ENCODE measurements at places on chromosomes 3 and 15. TPM values are rescaled to one million over a fixed set of nuclear protein-coding genes. Genes with fewer than 3 reads are reported as not detected.

GRCh38 chr3:37910671-37911400 is 49.2 kb downstream of the CTDSPL start:
- no peak for DNase-seq

KNG1 gene
- total RNA-seq, result not detected

DNA sequence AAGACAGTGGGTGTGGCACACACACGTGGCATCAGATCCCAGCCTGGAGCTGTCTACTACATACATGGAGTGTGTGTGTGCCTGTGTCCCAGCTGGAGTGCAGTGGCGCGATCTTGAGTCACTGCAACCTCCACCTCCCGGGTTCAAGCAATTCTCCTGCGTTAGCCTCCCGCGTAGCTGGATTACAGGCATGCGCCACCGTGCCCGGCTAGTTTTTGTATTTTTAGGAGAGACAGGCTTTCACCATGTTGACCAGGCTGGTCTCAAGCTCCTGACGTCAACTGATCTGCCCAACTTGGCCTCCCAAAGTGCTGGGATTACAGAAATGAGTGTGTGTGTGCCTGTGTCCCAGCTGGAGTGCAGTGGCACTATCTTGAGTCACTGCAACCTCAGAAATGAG is 108.8 kb downstream of the IL12A start:
- no peak for DNase-seq

DNA sequence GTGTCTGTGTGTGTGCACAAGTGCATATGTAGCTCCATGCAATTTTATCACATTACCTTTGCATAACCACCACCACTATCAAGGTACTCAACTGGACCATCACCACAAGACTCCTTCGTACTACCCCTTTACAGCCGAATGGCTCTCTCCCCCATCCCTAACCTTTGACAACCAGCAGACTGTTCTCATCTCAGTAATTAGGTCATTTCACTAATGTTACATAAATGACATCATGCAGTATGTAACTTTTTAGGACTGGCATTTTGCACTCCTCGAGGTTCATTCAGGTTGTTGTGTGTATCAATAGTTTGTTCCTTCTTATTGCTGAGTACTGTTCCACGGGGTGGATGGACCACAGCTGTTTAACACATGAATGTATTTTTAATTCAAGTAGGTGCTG is 121.8 kb upstream of the SLC6A11 start:
- DNase-seq, result no peak

- no peak for DNase-seq
Measured at GRCh38 chr15:38740206-38740605, 175.6 kb upstream of the RASGRP1 start.

CEMIP gene
- 0.87 TPM for total RNA-seq

- no peak for DNase-seq
Measured at GRCh38 chr15:25170781-25171110, 216.0 kb downstream of the SNRPN start.

DNA sequence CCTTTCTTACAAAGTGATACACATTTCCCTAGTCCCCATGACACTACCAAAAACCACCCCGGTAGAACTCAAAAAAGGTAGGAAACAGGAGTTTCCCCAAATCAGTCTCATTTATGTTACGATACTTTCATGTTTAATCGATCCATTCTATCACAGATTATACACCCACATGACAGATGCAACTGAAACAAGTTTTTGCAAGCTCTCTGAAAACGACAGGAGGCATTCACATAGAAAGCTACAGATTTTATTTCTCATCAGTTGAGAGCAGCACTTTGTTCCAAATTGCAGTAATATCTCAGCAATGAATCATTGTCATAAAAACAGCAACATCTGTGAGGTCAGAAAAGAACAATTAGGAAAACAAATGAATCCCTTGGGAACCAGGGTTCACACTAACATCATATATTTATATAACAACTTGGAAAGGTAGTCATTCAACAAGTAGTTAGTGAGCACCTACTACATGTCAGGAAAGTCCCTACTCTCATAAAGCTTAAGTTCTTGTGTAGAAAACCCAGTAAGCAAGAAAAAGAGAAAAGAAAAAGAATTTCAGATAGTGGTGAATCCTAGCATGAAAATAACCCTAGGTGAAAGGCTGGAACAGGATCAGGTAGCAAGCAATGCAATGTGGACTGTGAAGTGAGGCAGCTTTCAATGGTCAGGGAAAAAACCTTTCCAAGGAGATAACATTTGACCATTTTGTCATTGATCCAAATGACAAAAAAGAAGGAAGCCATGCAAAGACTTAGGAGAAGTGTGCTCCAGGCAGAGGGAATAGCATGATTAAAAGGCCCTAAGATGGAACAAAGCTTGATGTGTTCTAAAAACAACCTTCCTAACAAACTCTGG is 8.3 kb downstream of the PLD1 start:
- DNase-seq, result peak; percentile 68

DNA sequence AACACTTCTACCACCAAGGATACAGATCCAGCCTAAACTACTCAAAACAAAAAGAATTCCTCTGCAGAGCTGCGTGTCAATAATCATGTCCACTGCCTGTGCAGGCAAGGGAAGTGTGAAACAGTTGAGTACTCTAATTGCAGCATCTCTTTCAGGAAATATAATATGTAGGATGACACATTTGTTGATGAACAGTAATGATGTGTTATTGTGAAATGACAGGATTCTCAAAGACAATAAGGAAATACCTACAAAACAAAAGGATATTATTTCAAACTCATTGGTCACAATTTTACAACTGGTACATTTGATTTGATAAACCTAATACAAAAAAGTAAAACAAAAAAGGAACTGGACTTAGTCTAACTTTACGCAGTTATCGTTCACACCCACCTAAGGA is 4.4 kb downstream of the SPG11 start:
- DNase-seq, result no peak

GRCh38 chr15:57468486-57468885 is 92.2 kb downstream of the CGNL1 start:
- DNase-seq, result no peak

CAPN3 gene
- total RNA-seq, result 1.6 TPM

DNA sequence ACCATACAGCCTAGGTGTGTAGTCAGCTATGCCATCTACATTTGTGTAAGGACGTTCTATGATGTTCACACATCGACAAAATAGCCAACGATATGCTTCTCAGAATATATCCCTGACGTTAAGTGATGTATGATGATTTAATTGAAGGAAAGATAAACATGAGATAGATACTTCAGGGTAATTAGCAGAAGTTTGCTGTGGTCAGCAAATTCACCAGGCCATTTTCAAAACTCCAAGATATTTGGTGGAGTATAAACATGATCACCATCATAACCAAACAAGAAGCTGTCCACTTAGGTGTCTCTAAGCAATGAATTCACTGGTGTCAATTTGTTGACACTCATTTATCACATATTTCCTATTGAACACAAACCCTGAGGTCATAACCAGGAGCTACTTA is 885.6 kb upstream of the NR2F2 start:
- no peak for DNase-seq

P2RY1 gene
- 2.2 TPM for total RNA-seq

DNA sequence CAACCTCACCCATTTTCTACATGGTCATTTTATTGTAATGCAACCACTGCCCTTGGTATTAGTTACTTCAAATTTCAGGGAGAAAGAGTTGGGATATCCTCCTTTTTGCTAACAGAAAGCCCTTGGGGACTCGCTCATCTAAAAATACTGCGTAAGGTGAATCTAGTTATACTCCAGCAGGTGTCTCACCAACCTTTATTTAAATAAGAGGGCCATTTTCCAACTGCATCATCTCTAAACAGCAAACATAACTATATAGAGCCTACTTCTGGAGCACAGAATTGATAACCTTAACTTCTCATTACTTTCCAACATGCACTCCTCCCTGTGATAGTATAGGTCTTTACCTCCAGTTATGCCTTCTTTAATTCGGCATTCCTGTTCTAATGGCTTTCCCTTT is 77.5 kb downstream of the TBL1XR1 start:
- DNase-seq, result no peak

TP63 gene
- not detected for total RNA-seq

THRB gene
- total RNA-seq, result 2.8 TPM

DNA sequence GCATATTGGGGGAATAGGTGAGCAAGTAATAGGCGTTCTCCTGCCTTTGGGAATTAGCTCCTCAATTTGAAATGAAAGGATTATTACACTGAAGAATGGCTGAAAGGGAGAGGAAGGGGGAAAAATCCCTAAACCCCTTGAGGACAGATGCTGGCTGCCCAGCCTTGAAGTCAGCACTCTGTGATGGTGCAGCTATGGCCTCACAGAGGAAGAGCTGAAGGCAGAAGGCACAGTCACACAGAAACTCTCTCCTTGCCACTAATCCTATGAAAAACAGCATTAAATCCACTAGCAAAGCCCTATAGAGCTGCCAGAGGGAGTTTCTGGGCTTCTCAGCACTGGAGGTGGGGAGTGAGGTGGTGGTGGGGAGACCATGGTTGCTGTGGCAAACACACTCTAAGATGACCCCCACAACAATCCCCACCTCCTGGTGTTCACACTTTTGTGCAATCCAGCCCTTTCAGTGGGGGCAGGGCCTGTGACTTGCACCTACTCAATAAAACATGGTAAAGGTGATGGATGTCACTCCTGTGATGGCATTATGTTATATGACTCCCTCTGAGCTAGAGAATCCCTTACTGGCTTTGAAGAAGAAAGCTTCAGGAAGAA is 101.2 kb downstream of the RFTN1 start:
- no peak for DNase-seq

- no peak for DNase-seq
Measured at GRCh38 chr3:40187945-40188344, 121.6 kb upstream of the EIF1B start.

DNA sequence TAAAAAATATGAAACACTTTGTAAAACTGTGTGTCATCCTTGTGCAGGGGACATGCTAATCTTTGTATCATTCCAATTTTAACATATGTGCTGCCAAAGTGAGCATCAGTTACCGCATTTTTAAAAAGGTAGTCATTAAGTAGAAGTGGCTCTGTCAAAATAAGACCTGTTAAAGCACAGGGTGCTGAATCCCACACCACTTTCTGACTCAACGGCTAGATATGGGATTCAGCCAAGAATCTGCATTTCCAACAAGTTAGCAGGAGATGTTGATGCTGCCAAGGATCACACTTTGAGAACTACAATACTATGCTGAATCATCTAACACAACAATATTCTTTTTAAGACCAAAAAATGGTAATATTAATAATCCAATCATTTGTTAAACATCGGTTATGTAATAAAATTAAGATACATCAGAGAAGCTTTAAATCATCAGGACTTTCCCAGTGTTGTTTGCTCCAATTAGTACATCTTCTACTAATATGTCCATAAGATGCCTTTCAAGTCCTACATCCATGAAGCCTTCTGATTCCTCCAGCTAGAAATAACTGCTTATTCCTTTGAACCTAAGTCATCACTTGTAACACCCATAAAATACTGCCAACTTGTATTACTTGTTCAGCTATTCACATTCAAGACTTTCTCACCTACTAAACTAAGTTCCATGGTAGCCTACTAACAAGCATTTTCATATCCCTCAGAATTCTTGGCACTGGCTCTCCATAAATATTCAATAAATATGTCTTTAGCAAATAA is 71.1 kb downstream of the TBL1XR1 start:
- DNase-seq, result no peak

DNA sequence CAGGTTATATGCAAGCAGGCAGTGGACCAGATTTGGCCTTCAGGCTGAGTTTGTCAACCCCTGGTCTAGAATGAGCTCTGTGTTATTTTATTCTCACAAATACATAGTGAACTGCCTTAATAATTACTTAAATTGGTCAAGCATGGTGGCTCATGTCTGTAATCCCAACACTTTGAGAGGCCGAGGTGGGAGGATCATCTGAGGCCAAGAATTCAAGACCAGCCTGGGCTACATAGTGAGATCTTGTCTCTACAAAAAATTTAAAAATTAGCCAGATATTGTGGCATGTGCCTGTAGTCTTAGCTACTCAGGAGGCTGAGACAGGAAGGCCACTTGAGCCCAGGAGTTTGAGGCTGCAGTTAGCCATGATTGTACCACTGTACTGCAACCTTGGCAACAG is 15.0 kb downstream of the PLS1 start:
- DNase-seq, result no peak

SPTSSB gene
- total RNA-seq, result not detected

- DNase-seq, result peak; percentile 24
Measured at GRCh38 chr15:34753236-34753894, 1.4 kb downstream of the GJD2 start.

DNA sequence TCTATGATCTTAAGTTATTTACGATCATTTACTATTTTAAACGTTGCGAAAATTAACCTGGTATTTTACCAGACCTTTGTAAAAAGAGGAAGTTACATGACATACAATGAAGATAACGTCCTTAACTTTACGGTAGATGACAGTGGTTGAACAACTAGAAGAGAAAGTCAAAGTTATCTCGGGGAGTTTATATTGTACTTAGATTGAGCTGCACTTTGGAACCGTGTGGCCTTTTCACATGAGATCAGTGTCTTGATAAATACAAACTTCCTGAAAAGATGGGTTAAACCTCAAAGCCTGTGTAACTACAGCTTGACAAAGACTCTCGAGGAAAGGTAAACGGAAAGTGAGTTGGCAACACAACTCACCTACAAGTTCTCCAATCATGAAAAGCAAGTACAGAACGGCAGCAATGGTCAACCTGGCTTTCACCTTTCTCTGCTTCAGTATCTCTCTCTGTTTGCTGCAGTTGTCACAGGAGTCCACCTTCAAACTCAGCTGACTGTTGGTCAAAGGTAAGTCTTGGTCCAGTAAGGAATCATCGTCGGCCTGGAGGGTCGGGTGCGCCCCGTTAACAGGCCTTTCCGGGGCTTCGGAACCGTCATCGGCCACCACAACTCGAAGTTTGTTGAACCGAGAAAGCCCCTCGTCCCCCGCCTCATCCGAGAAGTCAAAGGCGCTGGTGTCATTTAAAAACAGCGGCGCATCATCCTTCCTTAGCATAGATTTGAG is 793 bp downstream of the SLC30A4 start:
- DNase-seq, result no peak

- DNase-seq, result peak; percentile 55
Measured at GRCh38 chr3:190701096-190701532, 161.4 kb downstream of the GMNC start.

DNA sequence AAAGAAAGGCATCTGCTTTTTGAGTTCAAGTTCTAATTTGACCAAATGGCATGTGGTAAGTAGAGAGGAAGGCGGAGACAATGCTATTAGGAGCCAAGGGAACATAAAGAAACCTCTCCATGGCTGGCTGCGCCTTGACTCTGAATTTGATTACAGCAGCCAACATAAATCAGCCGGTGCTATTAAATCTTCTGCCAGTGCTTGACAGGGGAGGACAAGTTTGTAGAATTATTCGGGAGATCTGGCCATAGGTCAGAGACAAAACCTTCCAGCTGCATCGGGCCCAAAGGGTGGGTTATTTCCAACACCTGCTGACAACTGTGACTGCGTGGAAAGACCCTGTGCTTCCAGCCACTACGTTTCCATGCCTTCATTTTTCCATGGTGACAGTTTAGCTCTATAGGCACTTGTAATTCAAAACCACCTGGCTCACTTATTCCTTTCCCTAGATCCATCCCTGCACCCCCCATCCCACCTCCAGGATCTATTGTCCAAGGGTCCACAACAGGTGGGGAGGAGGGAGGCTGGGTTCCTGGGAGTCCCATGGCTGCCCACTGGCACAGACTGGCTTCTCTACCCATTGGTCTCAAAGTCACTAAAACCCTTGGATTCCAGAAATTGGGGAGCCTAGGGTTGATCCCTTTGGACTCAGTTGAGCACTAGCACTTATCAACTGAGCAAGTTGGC is 15.9 kb downstream of the COLQ start:
- no peak for DNase-seq

- no peak for DNase-seq
Measured at GRCh38 chr15:60408463-60408981, 10.7 kb upstream of the ANXA2 start.

All from NCI-H460 (cell line).